ENCODE measurements at places on chromosomes 7 and 10.
A peak's percentile ranks its signal among the peaks of the same experiment; 100 is the strongest.

GRCh38 chr10:5949009-5949759, 28.2 kb downstream of the IL15RA start:
- DNase-seq, result peak; percentile 28

- DNase-seq, result no peak
These were observed 5.7 kb upstream of the OR2F2 start for GRCh38 chr7:143929224-143929920.

- DNase-seq, result no peak
These were observed 229.3 kb upstream of the MEOX2 start for GRCh38 chr7:15915686-15916293.

GRCh38 chr10:47035819-47036337, 124.7 kb downstream of the PTPN20 start:
- DNase-seq, result no peak

GRCh38 chr7:148699782-148700629, 1.3 kb downstream of the CUL1 start:
- DNase-seq, result no peak

- DNase-seq, result no peak
These were observed 8.7 kb upstream of the IL6 start for GRCh38 chr7:22718200-22718711.

DNA sequence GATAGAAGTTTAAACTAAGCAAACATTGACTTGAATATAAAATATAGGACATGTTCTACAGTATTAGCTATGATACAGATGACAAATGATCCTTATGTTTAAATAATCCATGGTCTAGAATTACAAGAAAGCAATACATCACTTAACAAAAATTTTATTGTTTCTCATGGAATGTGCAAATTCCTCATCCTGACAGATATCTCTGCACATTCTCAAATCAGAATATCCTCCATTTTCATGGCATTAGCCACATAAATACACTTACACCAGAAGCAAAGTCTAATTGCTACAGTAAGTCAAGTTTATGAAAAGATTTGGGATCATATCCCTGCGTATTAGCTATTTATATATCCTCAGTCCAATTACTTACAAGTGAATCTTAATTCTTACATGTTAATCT, 57.6 kb downstream of the PCLO start:
- no peak for DNase-seq

DNA sequence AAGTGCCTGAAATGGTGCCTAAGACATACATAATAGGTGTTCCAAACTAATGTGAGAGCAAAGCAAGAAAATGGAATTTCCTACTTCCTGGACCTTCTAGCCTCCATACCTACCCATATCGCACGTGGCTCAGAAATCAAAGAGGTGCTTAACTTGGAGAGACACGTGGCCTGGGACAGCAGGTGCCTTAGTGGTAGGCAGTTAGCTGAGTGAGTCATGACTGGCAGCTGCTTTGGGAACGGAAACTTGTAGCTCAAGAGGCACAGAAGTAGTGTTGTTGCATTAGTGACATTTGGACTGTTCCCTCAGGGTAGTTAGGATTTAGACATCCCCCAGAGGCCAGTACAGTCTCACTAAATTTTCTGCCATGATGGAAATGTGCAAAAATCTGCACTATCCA, 12.0 kb upstream of the BMPER start:
- DNase-seq, result no peak

GRCh38 chr10:132497861-132498561, 39.6 kb upstream of the INPP5A start:
- no peak for DNase-seq

- DNase-seq, result no peak
These were observed 494.0 kb downstream of the MAGI2 start for GRCh38 chr7:78959477-78959876.

GRCh38 chr7:111741811-111742240, 179.5 kb upstream of the IMMP2L start:
- peak; percentile 56 for DNase-seq

GRCh38 chr10:47331491-47331890, 9.2 kb downstream of the GDF2 start:
- no peak for DNase-seq

DNA sequence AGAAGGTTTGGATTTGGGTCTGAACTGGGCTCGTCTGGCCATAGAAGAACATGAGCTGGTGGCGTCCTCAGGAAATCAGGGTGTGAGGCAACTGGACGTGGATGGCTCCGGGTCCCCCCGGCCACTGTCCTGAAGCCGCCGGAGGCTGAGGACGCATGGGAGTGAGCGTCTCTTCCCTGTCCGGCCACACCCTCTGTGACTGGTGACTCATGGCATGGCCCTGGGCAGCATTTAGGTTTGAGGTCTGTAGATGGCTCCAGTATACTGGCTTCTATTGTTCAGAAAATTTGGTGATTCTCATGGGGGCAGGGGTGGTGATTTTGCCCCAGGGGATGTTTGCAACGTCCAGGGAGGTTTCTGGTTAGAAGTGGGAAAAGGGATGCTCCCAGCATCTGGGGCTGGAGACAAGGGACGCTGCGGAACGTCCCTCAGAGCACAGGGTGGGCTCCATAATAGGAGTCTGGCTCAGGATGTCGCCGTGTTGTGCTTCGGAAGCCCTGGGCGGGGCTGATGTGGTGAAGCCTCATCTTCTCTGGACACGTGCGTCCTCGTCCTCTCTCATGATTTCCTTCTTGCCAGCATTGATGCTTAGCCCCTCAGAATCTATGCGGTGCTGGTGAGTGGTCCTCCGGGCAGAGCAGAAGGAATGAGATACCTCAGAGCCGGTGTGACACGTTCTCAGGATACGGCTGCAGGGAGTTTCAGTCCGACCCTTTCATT, 49.9 kb downstream of the PITRM1 start:
- DNase-seq, result no peak

All from CD4-positive, alpha-beta T cell treated with Interleukin-12 subunit alpha and Interleukin-12 subunit beta, for 1 hour (primary cell).